Head of caudate nucleus (tissue), 42 donors: ENCODE measurements at places on chromosomes 3 and 15.

- DNase-seq, result no peak
Observed at GRCh38 chr3:105866656-105867653, 1.9 kb downstream of the CBLB start.

DNA sequence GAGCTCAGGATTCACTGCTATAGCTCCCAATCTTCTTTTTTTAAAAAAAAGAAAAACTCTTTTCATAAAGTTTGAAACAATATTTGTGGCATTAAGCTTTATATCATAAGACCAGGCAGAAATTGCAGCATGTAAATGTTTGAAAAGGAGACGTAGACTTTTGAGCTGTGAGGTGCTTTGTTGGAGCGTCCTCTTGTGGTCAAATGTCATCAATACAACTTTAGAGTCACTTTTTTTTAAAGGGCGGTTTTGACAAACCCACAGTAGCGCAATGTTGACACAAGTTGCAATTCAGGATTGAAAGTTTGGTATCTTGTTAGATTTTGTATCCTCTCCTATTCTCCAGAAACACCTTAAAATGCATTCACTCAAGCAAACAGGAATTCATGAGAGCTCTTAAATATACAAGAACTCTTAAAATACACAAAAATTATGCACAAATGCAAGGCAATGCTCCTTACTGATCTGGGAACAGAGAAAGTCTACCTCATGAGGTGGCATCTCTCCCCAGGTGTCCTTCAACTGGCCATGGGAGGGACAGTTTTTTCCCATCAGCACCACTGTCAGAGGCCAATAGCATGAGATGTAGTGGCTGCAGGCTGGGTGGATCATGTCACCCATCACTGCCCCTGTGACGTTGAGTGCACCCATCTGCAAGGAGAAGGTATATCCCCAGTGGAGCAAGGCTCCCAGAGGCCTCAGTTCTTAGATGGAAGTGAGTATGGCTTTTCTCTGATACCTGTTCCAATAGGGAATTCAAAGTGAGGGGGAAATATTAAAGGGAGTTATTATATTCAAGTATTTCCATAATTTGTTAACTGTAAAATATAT is 70.7 kb downstream of the ANXA2 start:
- DNase-seq, result no peak

- no peak for DNase-seq
Observed at GRCh38 chr3:128439226-128439625, 27.5 kb downstream of the DNAJB8 start.

DNA sequence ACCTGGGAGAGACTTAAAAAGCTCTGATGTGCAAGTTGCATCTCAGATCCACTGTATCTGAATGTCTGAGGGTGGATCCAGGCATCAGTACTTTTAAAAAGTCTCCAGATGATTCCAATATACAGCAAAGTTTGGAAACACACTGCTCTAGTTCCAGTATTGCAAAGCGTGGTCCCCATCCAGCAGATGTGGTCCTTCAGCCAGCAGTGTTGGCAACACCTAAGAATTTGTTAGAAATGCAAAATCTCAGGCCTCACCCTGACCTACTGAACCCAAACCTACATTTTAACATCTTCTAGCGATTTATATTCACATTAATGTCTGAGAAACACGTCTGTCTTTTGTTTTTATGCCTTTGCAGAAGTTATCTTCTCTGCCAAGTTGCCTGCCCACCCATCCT is 32.2 kb upstream of the SGO1 start:
- no peak for DNase-seq

- no peak for DNase-seq
Observed at GRCh38 chr3:32181796-32182195, 56.7 kb upstream of the CMTM8 start.

DNA sequence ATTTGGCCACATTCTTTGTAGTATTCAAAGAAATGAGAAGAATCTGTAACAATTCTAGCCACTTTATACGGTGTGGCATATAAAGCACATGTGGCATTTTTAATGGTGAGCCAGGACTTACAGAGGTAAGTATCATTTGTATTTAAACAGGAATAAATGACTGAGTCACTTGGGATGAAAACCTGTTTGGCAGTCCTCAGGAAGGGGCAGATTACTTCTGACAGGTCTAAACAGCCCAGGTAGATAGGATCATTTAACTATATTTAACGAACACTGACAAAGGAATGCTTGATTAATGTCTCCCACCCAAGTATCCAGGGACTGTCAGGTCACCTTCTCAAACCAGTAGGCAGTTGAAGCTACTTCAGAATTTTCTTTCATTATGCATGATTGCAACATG is 241.5 kb upstream of the SATB1 start:
- DNase-seq, result no peak

DNA sequence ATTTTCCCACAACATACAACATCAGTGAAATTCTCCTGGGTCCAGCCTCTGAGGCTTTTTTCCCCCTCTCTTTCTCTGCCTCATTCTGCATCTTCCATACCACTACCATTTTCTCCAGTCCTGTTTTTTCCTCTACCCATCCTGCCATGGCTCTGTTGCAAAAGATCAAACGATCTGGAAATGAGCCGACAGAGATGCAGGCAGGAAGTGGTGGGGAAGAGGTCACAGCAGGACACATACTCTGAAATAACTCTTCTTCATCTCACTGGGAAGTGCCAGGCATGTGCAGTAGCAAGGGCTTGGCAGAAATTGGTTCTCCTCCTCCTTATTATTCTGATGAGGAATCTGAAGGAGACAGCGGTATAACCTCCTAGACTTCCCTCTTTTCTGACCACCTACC is 114.3 kb downstream of the CORO2B start:
- DNase-seq, result no peak

- no peak for DNase-seq
Observed at GRCh38 chr15:67009576-67010569, 55.5 kb upstream of the SMAD3 start.

DNA sequence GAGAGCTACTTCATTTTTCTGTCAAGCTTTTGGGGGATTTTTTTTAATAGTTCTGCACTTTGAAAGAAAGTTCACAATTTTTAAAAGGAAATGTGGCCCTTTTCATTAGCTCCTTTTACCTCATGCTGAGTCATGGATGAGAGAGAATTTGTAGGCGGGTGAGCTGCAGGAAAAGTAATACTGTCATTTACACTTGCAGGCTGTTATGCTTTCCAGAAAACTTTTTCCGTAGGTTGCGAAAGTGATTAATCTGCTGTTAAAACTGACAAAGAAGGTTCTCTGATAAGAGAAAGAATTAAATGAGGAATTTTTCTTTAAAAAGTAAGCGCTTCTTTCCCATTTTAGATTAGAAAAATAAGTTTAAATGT is 430.2 kb downstream of the LPP start:
- DNase-seq, result peak; percentile 48

- no peak for DNase-seq
Observed at GRCh38 chr3:195808741-195809290, 2.9 kb downstream of the MUC4 start.

GRCh38 chr3:196590279-196590678 is 21.8 kb downstream of the FBXO45 start:
- DNase-seq, result no peak

GRCh38 chr3:16171009-16171408 is 3.5 kb upstream of the GALNT15 start:
- DNase-seq, result no peak

DNA sequence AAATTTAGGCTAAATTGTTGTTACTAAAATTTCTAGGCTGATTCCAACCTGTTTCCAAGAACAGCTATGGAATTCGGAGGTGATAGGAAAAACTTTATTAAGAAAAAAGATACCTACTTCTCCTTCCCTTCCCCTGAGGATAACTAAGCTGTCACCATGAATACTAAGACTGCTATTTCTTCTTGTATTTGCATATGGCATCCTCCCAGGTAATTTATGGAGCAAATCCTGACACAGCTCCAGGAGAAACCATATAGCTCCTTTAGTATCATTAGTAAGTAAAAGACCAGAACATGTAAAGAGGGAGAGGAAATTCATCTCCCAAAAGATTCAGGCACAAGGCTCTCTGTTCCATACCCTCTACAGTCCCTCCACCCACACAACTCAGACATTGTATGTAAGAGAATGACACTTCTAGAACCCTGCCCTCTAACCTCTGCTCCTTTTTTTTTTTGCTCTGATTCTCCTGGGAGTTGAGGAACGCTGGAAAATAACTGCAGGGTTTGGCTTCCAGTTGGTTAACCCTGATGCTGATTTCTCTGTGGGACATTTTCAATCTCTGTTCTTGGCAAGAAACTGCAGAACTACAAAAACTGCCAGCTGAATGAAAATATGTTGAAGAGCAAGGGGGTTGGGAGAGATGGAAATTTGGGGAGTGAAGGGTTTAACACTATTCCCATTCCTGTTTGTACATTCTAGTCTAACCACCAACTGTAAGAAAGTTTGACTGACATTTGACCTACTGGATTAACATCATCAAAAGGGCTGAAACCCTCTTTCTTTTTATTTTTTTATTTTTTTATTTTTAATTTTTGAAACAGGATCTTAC is 14.2 kb upstream of the MAGI1 start:
- DNase-seq, result no peak

DNA sequence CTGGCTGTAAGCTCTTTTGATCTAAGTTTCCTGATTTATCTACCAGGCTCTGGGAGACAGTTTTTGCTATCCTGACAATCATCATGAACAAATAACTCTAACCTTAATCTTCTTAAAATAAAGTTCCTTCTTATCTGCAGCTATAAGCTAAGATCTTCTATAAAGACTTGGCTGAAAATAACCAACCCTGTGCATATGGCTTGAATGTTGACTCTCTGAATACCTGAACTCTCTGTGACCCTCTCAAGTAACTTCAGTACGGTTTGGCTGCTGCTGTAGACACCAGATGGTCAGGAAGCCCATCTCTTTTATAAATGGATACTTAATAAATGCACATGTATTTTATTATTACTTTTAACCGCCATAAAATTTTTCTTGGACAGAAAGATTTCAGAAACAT is 412.4 kb upstream of the CBLB start:
- no peak for DNase-seq

GRCh38 chr3:170128259-170128976 is 53.1 kb downstream of the PHC3 start:
- no peak for DNase-seq

DNA sequence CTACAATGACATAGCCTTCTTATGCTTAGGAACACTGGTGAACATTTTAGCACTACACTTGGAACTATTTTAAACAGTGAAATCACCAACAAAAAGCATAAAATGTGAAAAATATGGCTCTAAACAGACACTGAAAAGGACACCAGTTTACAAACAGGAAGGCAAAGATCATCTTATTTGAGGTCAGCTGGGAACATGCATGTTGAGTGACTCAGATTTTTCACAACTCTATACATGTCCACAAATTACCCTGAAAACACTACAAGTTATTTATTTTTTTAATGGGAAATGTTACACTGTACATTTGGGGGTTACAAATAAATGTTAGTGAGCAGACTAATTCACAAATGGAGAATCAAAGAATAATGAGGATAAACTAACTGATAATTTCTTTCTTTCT is 12.5 kb upstream of the GK5 start:
- no peak for DNase-seq

DNA sequence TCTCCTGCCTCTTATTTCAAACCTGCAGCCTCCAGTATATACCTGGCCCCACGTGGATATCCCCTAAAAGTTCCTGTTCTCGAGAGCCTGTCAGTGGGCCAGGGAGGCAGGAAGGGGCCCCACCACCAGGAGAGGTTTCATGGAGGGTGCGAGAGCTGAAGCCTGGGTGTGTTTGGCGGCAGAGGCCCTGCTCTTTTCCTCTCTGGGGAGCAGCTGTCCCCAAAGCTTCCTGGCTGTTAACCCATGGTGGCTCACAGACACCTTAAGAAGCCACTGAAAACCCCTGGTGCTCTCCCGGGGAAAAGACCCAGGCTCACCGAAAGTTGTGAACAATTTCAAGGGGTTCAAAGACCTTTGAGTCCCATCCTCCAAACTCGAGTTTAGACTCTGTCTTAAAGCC is 1.1 kb downstream of the PRRT3 start:
- no peak for DNase-seq

DNA sequence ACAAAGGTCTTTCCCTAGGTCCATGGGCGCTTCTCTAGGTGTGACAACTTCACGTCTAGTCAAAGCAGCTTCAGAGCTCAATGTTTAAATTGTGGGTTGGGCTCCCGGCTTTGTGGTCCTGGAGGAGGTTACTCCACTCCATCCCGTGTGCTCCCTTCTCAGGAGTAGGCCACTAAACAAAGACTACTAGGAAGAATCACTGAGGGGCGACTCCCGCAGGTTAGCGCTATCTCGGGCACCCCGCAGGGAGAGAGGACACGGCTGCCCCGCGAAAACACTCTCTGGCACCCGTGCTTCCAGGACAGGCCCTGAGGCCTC is 500 bp downstream of the PARP6 start:
- DNase-seq, result no peak

DNA sequence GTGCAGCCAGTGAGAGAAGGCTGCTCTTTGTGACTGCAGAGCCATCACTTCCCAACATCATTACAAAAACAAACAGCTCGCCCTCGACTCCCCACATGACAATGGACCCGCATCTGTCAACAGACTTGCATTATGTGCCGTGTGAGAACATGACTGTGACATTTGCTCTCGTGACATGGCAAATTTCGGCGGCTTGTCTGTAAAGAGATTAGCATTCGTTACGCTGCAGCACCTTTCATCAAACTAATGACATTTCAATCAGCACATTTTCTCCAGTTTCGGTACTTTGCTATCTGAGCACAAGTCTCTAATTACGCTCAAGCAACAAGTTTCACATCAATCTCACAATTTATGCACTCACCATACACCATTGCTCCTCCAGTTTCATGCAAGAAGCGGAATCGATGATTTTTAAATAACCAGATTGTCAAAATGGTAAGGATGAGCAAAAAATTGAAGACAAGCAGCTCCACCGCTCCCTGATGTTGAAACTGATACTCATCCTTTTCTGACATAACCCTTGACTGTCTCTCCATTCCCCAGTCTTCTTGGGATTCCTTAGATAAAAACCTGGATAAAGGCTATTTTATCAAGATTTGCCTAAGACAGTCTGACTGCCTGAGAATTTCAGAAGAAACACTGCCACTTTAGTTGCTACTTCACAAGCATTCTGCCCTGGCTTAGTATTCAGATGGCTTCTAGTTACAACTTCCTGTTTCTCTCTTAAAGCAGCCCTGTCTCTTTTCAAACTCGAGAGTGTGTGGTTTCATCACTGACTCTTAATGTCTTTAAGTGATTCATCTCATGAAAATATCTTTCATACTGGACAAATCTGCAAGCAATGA is at the start of gene SLC9A9:
TSS of gene SLC9A9 (minus strand) at position 682 of the 845 bp plus-strand sequence. CDS start at position 536, 146 bp downstream.
- peak; percentile 71 for DNase-seq

- DNase-seq, result no peak
Observed at GRCh38 chr3:47473391-47473790, 2.4 kb downstream of the SCAP start.

DNA sequence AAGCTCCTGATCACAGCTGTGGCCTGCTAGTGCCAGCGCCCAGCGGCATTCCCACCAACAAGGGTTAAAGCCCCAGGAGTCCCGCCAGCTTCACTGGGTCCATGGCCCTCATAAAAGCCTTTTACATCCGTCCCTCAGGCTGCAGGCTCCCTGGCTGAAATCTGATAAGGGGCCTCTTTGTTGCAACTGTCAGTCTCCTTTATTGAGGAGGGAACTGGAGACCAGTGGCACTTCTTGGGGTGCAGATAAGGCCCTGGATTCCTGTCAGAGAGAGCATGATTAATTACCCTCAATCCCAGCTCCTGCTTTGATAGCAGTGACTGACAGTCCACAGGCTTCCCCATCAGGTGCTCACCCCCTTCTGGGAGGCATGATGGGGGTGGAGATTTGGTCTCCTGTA is 30.9 kb upstream of the CLK3 start:
- DNase-seq, result peak; percentile 74
